ENCODE measurements at places on chromosomes 6 and 20. TPM values are rescaled to one million over a fixed set of nuclear protein-coding genes. Genes with fewer than 3 reads are reported as not detected.

CALHM6 gene
- 0.33 TPM for total RNA-seq

L3MBTL1 gene
- total RNA-seq: 6.2 TPM

SNAP25 gene
- total RNA-seq: 4.5 TPM

LRRC73 gene
- 0.33 TPM for total RNA-seq

PNLDC1 gene
- total RNA-seq: not detected

BPIFB1 gene
- not detected for total RNA-seq

FUT9 gene
- total RNA-seq: not detected

MLN gene
- total RNA-seq: not detected

Data from fibroblast of lung (primary cell).